DND-41 (cell line): ENCODE measurements at places on chromosomes 13 and 19.
A peak's percentile ranks its signal among the peaks of the same experiment; 100 is the strongest.

- no peak for DNase-seq
These were observed 1.8 kb downstream of the PVR start for GRCh38 chr19:44645407-44646048.

DNA sequence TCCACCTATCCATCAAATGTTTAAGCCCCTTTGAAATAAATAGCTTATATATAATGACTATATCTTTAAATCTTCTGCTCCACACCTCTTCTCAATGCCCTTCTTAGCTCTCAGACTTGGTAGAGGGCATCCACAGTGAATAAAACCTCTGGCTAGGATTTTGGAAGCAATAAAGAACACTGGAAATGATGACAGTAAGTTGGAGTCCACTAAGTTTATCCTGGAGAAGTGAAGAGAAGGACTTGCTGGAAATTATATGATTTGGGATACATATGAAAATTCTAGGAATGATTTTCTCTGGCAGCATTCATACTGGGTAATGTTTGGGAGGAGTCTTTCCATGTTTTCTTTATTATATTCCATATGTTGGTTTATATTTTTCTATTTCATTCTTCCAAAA is 133.5 kb upstream of the KL start:
- no peak for DNase-seq

DNA sequence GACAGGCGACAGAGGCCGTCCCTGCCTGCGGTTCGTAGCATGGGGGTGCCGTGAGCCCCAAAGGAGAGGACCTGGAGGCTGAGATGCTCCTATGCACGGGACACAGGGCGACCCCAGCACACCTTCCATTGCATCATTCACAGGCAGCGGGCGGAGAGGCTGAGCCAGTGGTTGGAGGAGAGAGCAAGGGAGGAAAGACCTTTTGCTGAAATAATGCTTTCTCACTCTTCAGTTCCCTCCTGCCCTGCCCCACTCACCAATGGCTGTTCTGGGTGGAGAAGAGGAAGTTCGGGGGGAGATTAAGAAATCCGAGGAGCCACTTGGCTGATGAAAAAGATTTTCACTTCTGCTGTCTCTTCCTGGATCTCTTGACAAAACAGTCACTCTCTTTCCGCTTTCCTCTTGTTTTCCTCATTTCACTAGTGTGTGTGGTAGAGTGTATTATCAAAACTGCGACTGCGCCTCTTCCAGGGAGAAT is at the start of gene NLRP12:
NLRP12 (minus strand) TSS at position 181 of the 478 bp plus-strand sequence; CDS start at position 41, 140 bp downstream.
- DNase-seq, result no peak

GRCh38 chr13:103101500-103101899 is 35.3 kb upstream of the SLC10A2 start:
- no peak for DNase-seq

DNA sequence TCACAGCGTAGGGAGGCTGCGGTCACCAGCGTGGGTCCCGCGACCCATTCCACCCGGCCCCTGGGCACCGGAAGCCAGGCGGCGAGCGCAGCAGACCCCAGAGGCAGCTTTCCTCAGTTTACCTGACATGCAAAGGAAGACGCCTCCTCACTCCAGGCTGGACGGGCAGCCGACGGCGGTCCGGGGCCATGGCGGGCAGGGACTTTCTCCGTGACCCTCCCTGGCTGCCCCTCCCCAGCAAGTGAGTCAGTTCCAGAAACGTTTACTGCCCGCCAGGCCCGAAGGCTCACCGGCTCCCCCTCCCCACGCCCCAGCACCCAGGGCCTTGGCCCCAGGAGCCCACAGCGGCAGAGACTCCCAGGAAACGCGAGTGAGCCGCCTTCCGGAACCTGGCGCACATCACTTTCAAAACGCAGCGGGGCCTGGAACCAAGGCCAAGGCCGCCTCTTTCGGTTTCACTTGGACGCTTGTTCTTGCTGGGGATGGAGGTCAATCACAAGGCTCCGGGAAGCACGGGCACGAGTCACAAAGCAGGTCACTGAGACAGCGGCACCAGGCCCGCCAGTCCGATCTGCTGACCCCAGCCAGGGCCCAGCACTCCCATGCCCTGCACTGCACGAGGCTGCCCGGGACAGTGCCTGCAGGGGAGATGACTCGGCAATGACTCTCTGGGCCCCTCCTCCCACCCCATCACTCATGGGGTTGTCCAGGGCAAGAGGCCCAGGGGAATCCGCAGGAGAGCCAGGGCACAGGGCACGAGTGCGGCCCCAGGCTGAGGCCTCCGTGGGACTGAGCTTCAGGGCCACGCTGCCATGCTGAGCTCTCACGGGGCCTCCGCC is 5.3 kb downstream of the SBNO2 start:
- DNase-seq, result no peak

DNA sequence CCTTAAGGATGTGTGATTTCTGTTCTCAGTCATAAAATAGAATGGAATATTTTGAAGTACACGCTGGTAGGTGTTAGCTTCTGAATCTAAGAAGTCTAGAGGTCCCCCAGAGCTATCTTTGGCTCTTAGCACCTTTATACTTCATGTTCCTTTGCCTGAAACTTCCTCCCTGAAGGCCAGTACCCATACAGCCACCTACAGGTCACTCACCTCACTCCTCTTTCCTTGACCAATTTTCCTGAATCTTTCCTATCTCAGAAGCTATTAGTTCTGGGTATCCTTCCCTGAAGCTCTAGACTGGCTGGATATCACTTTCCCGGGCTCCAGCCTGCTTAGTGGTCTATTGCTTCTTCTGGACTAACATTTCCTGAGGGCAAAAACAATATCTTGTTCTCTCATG is 93.4 kb upstream of the EDNRB start:
- DNase-seq, result no peak

DNA sequence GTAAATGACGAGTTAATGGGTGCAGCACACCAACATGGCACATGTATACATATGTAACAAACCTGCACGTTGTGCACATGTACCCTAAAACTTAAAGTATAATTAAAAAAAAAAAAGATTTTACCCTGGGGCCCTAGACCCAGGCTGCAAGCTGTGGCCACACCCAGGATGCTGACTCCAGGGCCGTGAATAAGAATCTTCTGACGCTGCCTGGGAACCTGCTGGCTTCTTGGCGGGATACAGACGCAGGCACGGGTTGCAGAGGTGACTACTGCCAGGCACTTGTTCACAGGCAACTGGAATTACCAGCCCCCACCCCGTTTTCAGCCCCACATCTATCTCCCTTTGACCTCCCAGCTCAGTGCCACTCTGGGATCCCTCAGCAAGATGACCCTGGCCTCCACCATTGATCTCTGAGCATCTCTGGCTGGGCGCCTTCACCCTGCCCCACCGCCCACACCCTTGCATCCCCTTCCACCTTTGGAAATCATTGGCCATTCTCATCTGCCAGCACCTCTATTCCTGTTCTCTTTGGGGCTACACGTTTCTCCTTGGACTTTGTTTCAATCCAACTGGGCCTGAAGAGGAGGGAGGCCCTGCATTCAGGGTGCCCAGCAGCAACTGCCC is 21.1 kb upstream of the CFAP97D2 start:
- no peak for DNase-seq

- no peak for DNase-seq
These were observed 158.0 kb downstream of the VWA8 start for GRCh38 chr13:41802684-41803444.

DNA sequence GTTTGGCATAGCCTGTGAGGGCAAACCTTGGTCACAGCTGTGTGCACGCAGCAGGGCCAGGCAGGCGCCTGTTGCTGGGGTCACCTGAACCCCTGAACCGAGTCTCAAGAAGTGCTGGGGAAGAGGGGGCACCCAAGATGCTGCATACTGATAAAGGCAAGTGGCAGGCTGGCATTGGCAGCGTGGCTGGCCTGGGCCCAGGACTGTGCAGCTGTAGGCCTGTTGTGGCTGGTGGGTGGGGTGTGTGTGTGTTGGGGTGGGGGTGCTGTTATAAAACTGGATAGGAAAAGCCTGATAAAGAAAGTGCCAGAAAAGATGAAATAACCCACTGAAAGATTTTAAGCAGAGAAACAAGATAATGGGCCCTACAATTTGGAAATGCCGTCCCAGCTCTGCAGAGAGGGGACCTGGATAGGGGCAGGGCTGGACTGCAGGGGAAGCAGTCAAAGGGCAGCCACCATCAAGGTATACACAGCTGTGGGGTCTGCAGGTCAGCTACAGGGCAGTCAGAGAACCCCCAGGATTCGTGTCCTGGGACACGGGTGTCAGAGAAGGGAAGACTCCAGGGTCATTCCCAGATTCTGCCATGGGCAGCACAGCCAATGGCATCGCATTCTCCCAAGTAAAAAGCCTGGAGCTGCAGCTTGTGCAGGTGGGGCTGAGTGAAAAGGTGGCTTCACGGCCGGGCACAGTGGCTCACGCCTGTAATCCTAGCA is 33.2 kb downstream of the CILP2 start:
- no peak for DNase-seq

DNA sequence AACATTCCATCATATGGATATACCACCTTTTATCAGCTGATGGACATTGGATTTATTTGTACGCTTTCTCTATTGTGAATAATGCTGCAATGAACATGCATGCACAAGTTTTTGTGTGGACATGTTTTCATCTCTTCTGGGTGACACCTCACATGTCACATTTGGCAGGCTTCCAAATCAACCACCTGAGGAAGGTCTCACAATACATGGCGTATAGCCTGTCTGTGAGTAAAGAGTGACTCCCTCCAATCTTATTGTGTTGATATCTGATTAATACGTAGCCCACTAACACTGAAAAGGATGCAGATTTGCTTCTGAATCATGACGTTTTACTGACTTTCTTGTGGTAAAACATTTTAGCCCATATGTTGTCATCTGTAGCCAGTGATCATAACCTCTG is 61.1 kb downstream of the SLC15A1 start:
- DNase-seq, result no peak

DNA sequence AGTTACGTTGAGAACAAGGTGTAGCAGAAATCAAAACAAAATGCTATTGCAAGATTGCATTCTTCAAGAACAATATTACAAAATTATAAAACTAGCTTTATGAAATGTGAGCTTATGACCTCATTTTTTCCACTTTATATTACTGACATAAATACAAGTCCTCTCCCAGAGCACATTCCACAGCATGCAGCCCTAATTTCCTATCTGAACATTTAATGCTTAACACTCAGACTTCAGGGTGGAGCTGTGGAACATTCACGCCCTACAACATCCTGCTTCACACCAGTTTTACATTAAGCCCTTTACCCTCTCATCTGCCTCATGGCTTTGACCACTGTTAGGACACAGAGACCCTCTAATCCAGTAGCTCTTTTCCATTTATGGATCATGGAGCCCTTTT is 65.5 kb downstream of the EPSTI1 start:
- no peak for DNase-seq

DNA sequence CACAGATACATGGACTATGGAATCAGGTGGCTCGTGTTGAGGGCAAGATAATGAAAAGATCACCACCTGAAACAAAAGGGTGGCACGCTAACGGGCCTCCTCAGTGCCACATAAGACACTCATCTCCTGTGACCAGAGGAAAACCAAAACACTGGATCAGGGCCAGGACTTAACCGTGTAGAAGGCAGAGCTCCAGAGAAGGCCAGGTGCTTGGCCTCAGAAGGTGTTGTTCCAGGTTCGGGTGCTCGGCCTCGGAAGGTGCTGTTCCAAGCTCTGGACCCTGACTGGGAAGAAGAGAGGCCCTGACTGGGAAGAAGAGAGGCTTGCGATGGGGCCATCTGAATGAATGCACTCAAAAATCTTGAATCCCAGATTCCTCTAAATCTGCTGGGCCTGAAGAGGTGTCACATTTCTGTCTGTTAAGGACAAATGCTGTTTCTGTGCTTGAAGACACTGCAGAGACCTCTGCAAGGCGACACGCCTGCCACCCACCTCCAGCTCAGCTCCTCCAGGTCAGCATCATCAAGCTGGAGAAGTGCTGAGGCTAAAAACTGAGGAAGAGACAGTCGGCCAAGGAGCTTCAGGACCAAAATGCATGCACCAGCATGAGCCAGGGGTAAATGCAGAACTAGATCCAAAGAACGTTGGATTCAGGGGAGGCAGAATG is 2.7 kb upstream of the RASA3 start:
- no peak for DNase-seq

DNA sequence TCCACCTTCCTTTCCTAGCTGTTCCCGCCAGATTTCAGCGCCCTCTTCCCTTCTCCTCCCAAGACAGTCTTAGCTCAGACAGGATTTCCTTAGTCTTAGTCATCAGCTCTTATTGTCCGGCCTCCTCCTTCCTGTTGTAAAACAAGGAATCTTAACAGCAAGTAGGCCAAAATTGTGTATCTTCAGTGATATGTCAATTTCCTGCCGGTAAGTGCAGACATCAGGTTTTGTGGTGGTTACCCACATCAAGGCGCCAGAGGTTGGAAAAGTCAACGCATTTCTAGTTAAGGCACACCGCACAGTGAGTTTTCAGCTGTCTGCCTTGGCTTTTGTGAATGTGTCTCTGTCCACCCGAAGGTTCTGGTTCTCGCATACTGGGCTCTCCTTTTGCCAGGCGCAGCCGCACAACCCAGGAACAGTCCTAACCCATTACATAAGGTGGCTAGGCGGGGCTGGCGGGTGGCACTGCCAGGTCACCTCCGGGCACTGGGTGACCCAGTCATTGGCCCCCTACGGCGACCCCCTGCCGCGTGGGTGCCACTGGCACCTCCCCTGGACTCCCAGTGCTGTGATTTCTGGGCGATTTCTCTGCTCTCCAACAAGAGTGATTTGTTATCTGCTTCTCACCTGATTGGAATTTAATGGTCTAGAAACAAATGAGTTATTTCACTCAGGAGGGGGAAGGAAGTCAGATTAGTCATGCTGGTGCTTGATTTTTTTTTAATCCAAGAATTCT is 12.9 kb downstream of the COL4A2 start:
- DNase-seq, result peak; percentile 38

DNA sequence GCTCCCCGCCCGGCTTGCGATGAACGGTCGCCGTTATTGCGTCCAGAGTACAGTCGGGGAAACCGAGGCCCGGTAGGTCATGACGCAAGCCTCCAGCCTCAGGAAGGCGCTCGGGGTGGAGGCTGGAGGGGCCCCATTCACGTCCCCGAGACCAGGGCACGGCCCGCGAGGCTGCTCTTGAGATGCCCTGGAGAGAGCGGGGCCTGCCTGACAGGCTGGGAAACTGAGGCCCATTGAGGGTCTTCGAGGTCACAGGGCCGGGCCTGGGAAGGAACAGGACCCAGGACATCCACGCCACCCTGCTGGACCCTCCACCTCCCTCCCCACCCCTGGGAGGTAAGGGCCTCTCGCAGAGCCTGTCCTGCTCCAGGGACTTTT is 367 bp downstream of the NDUFS7 start:
- no peak for DNase-seq

GRCh38 chr19:14674764-14675163 is at the start of gene ADGRE3:
Gene ADGRE3 (minus strand): TSS chr19:14674844. CDS start chr19:14674770, 74 bp downstream.
- DNase-seq, result no peak

- no peak for DNase-seq
These were observed 4.6 kb upstream of the CDC16 start for GRCh38 chr13:114230117-114230516.

GRCh38 chr13:44402899-44403445 is 29.3 kb downstream of the SERP2 start:
- no peak for DNase-seq

GRCh38 chr13:75801388-75801945 is 165.3 kb downstream of the LMO7 start:
- DNase-seq, result no peak

DNA sequence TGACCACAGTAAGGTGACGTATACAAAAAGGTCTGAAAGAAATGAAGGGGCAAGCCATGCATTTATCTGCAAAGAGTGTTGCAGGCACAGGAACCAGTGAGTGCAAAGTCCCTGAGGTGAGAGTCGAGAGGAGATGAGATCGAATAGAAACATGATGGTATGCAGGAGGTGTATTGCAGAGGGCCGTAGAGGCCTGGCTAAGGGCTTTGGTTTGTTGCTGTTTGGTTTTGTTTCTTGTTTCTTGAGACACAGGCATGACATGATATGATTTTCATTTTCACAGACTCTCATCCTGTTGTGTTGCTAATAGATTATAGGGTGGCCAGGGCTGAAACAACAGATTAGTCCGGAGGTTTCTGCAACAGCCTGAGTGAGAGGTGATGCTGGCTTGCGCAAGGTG is 80.4 kb downstream of the HSPH1 start:
- DNase-seq, result no peak
